ENCODE measurements at places on chromosomes 6 and 20.

DNA sequence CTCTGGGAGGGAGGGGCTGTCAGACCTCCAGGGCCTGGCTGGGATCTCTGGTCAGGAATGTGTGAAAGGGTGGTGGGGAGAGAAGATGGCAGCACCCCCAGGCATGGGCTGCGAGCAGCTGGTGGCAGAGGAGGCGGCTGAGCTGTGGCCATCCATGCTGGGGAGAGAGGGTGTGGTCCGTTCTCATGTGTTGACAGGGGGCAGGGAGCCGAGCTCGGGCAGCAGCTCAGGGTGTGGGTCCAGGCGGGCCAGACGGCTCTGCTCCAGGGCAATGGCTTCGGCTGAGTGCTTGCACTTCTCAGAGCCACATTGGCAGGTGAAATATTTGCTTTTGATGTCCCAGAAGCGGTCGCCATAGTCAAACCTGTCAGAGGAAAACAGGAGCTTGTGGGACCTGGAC lies 1.1 kb upstream of the SLC44A4 start:
- DNase-seq = no peak

DNA sequence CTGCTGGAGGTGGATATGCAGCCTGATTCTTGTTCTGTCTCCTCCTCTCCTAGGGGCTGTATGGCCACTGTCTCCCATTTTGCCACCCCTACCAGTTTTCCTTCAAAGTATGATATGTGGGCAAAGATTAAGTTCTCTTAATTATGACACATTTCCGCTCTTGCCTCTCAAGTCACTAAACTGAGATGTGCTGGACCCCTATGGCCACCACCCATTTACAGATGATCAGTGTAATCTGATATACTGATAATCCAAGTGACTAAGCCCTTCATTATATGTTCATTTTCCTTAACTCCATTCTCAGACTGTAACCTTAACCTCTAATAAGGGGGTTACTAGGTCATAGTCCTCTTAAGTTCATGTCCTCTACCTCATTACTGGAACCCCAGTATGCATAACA lies 711 bp upstream of the C20orf141 start:
- DNase-seq = no peak

DNA sequence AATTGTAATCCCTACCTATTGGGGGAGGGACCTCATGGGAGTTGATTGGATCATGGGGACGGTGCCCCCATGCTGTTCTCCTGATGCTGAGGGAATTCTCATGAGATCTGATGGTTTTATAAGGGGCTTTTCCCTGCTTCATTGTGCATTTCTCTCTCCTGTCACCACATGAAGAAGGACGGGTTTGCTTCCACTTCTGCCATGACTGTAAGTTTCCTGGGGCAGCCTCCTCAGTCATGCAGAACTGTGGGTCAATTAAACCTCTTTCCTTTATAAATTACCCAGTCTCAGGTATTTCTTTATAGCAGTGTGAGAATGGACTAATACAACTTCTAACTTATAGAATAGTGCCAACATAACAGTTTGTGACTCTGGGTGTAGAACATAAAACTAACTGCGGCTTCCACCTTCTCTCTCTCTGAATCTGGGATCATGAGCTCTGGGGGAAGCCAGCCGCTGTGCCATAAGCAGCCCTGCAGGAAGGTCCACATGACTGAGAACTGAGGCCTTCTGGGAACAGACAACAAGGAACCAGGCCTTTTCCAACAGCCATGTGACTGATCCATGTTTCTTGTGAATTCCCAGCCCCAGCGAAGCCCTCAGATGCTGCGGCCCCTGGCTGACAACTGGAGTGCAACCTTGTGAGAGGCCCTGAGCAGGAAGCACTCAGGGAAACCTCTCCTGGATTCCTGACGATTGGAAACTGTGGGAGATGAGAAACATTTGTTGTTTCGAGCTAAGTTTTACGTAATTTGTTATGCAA lies 3.4 kb upstream of the HLA-A start:
- no peak for DNase-seq

- peak; percentile 85 for DNase-seq
These were observed 683.0 kb downstream of the DHX35 start for GRCh38 chr20:39645131-39645530.
